ENCODE measurements at places on chromosomes 7 and 10. TPM values are rescaled to one million over a fixed set of nuclear protein-coding genes. Genes with fewer than 3 reads are reported as not detected.

The SEPHS1 gene
- total RNA-seq = 69.4 TPM

The NODAL gene
- total RNA-seq = not detected

The PTPRZ1 gene
- not detected for total RNA-seq

The SPDYE1 gene
- total RNA-seq = not detected
